Hindlimb muscle (tissue), 1 donor: ENCODE measurements at places on chromosomes 1 and 21. TPM values are rescaled to one million over a fixed set of nuclear protein-coding genes. Genes with fewer than 3 reads are reported as not detected.

The OR2G6 gene
- not detected for polyA plus RNA-seq

The HES3 gene
- polyA plus RNA-seq = not detected

DNA sequence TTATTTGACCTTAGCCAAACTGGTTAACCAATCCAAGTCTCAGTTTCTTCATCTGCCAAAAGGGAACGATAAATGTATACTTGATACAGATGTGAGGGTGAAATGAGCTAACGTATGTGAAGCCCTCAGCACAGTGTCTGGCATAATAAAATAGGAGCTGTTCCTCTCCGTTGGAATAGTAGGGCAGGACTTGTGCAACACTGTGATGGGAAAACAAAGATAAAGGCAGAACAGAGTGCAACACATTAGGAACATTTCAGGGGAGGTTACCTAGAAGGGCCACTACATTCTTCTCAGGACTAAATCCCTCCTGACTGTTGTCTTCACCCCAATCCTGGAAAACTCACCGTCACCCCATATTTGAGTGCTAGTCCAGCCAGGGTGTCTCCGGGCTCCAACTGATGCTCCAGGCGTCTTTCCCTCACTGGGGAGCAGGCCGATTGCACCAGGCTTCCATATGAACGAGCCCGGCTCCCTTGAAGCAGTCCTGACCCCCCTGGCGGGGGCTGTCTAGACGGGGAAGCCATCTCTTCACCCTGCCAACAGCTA is 896 bp downstream of the LYSMD1 start:
- no peak for DNase-seq

- no peak for DNase-seq
Observed at GRCh38 chr1:187936667-187937066, 1107.9 kb downstream of the PLA2G4A start.

DNA sequence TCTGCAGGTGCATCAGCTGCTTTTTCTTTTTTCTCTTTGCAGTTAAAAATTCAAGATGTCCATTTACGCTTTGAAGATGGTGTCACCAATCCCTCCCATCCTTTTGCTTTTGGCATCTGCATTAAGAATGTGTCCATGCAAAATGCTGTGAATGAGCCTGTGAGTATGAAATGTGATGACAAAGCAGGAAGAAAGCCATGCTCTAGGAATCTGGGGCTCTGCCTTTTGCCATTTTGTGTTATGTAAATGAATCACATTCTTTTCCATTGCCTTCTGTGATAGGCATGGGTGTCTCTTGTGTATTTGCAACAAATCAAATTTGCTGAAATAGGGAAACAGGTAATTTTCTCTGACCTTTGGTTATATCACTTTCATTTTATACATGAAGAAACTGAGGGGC is 19.4 kb downstream of the VPS13D start:
- no peak for DNase-seq

DNA sequence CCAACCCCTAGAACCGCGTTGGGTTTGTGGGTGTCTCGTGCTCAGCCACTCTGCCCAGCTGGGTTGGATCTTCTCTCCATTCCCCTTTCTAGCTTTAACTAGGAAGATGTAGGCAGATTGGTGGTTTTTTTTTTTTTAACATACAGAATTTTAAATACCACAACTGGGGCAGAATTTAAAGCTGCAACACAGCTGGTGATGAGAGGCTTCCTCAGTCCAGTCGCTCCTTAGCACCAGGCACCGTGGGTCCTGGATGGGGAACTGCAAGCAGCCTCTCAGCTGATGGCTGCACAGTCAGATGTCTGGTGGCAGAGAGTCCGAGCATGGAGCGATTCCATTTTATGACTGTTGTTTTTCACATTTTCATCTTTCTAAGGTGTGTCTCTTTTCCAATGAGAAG is 18.7 kb downstream of the TFF3 start:
- no peak for DNase-seq

DNA sequence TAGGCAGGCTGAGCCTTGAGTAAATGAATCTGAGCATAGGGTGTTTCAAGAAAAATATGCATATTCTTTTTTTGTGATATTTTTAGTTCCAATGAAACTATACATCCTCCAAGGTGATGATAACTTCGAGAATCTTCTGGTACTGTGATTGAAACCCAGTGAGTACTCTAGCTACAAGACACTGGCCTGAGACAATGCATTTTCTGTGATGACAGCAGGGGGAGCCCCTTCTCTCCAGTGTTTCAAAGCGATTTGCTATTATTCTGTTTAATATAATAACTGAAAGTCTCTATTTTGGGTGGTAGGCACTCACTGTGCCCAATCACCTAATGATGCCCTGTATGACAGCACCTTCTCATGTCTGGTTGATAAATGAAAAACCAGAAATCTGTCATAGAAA is 12.1 kb downstream of the IRF2BP2 start:
- no peak for DNase-seq

GRCh38 chr1:32303997-32304622 is 12.2 kb downstream of the HDAC1 start:
- DNase-seq = no peak

DNA sequence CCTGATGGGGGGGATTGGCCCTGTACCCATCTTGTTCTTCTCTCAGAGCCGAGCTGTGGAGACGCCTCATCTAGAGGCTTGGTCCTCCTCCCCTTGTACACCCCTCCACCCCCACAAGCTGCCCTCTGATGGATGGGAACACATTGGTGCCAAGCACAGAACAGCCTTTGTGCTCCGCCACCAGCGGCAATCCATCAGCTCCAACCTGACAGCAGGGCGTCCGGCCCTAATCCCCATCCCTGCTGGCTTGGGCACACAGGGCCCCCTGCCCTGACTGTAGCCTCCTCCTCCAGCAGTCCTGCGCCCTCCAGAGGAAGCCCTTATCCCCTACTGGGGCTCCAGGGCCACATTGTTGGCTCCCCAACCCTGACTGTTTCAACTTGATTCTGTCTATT is 3.8 kb upstream of the MYOG start:
- no peak for DNase-seq
